HS-5 (cell line): ENCODE measurements at places on chromosomes 1 and 21.
A peak's percentile ranks its signal among the peaks of the same experiment; 100 is the strongest.

DNA sequence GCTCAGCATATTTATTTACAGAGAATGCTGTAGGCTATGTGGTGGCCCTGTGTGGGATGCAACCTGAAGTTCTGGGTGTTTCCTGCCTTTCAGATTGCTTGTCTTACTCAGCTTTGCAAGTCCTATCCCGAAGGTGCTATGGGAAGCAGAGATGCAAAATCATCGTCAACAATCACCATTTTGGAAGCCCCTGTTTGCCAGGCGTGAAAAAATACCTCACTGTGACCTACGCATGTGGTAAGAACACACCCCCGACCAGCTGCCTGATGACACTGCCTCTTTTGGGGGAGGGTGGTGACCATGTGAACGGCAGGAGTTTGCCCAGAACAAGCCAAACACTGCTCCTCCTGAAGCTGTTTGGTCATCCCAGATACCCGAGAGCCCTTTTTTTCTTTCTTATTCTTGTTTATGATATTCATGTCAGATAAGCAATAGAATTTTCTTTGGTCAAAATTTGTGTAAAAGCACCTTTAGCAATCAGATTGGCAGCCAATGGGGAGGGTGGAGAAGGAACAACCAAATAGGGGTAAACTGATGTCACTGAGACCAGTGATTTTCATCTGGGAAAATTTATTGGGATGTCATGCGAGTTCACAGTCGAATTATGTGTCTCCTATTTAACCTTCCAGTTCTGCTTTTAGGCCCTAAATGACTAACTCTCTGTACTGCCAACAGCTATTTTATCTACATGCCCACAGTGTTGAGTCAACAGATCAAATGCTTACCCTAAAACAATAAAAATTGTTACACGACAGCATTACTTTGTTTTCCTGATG, 82.6 kb downstream of the EVA1C start:
- no peak for DNase-seq

DNA sequence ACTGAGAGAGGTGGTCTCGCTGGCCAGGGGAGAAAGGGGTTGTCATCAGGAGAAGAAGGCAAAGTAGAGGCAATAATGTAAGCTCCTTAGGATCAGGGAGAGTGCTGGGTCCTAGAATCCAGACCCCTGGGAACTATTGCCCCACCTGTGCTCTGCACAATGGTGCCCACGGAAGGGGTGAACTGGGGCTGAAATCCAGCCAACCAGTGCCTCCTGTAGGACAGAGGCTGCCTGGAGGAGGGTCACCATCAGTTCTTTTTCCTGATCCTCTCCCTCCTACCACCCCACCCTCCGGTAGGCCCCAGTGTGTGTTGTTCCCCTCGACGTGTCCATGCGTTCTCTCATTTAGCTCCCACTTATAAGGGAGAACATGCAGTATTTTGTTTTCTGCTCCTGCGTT, 52.9 kb upstream of the ATP2B4 start:
- no peak for DNase-seq

- DNase-seq = no peak
Measured at GRCh38 chr1:114353262-114353661, 157.7 kb downstream of the TRIM33 start.

DNA sequence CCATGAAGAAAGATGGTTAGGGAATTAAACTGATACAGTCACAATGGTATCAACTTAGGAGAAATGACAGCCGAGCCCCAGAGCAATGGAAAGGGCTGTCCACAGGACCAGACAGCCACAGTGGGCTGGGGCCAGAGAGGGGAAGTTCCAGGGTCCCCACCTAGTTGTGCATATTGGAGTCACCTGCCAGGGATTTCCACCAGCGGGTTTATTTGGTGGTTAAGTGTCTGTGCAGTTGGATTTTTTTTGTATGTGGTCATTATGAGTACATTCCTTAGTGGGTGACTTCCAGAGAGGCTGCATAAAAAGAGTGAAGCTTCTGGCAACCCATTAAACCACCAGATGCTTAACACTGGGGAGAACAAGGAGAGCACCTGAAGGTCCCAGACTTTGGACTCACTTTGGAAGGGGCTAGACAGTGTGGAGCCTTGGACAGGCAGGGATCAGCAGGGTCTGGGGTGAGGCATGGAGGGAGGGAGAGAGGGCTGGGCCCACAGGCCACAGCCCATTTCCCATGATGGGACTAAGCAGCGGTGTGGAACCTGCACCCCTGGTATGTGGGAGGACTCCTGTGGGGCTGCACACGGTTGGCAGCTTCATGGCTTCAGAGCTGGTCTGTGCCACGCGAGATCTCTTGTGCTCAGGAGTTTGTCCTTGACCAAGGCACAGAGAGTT, 7.8 kb upstream of the PTTG1IP start:
- DNase-seq = no peak

GRCh38 chr21:38985568-38986378, 180.0 kb downstream of the ETS2 start:
- DNase-seq = no peak

- peak; percentile 42 for DNase-seq
Measured at GRCh38 chr1:206766251-206766856, 4.2 kb upstream of the IL19 start.
